Osteocyte (in vitro differentiated cells): ENCODE measurements at places on chromosomes 7 and 10. TPM values are rescaled to one million over a fixed set of nuclear protein-coding genes. Genes with fewer than 3 reads are reported as not detected.

GRCh38 chr10:113086282-113086681 is 136.2 kb downstream of the TCF7L2 start:
- DNase-seq: no peak
- H3K4me1 ChIP-seq: peaks cover 43% of the 10 kb centered on the region
- H3K27ac ChIP-seq: peak overlapping the region; percentile 94
- no peaks in the 10 kb centered on the region for H3K27me3 ChIP-seq
- H3K4me3 ChIP-seq: no peak overlapping the region

The AEBP1 gene
- total RNA-seq: 781 and 794 TPM in 2 replicates

GRCh38 chr7:30846378-30846777 is 65.3 kb upstream of the AQP1 start:
- no peaks in the 10 kb centered on the region for H3K36me3 ChIP-seq
- H3K27me3 ChIP-seq: no peaks in the 10 kb centered on the region
- no peak overlapping the region for H3K27ac ChIP-seq
- no peak overlapping the region for H3K4me3 ChIP-seq
- no peak for DNase-seq

The C10orf62 gene
- total RNA-seq: not detected in 2 replicates

GRCh38 chr10:118605694-118606093 is 10.2 kb upstream of the PRLHR start:
- DNase-seq: no peak
- H3K4me3 ChIP-seq: no peak overlapping the region
- H3K27me3 ChIP-seq: peaks cover 2% of the 10 kb centered on the region
- H3K4me1 ChIP-seq: no peaks in the 10 kb centered on the region
- H3K27ac ChIP-seq: no peak overlapping the region
- no peaks in the 10 kb centered on the region for H3K36me3 ChIP-seq

DNA sequence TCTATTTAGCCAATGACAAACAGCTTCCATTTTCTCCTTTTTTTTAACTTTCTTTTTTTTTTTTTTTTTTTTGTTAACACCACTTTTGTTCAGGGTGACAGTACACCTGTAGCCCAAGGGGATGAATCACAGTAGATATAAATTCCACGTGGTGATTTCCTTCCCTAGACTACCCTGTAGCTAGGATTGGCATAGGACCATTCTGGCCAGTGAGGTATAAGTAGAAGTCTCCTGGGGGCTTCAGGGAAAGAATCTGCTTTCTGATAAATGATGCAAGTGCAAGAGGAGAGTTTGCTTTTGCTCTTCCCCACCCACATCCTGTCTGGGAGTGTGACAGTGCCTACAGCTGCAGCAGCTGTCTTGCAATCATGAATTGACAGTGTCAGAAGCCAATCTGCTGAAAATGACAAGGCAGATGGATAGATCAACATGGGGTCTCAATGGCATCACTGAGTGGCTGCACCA is 63.2 kb upstream of the TOMM7 start:
- DNase-seq: no peak
- no peak overlapping the region for H3K27ac ChIP-seq
- no peaks in the 10 kb centered on the region for H3K36me3 ChIP-seq
- H3K27me3 ChIP-seq: no peaks in the 10 kb centered on the region
- peaks cover 5% of the 10 kb centered on the region for H3K4me1 ChIP-seq

- H3K27ac ChIP-seq: no peak overlapping the region
- peak; percentile 83 for DNase-seq
- no peaks in the 10 kb centered on the region for H3K36me3 ChIP-seq
- no peaks in the 10 kb centered on the region for H3K27me3 ChIP-seq
- no peaks in the 10 kb centered on the region for H3K4me1 ChIP-seq
Measured at GRCh38 chr7:158274996-158275395, 312.6 kb downstream of the PTPRN2 start.

The NPSR1 gene
- not detected in 2 replicates for total RNA-seq

GRCh38 chr10:2962194-2962593 is 105.2 kb upstream of the PFKP start:
- DNase-seq: no peak
- H3K4me1 ChIP-seq: no peaks in the 10 kb centered on the region
- H3K27ac ChIP-seq: no peak overlapping the region
- no peak overlapping the region for H3K4me3 ChIP-seq
- H3K36me3 ChIP-seq: no peaks in the 10 kb centered on the region

- H3K36me3 ChIP-seq: peaks cover 39% of the 10 kb centered on the region
- no peak for DNase-seq
- H3K27ac ChIP-seq: peak overlapping the region; percentile 13
- peaks cover 8% of the 10 kb centered on the region for H3K4me1 ChIP-seq
- H3K4me3 ChIP-seq: no peak overlapping the region
Measured at GRCh38 chr10:68346774-68347173, 14.0 kb upstream of the PBLD start.

GRCh38 chr7:69364813-69365643 is 233.2 kb upstream of the AUTS2 start:
- H3K36me3 ChIP-seq: no peaks in the 10 kb centered on the region
- H3K27ac ChIP-seq: peak overlapping the region; percentile 94
- peaks cover 28% of the 10 kb centered on the region for H3K4me1 ChIP-seq
- H3K27me3 ChIP-seq: no peaks in the 10 kb centered on the region
- H3K4me3 ChIP-seq: peak overlapping the region; percentile 51

The FFAR4 gene
- total RNA-seq: not detected in 2 replicates

The TMEM213 gene
- total RNA-seq: not detected in 2 replicates

DNA sequence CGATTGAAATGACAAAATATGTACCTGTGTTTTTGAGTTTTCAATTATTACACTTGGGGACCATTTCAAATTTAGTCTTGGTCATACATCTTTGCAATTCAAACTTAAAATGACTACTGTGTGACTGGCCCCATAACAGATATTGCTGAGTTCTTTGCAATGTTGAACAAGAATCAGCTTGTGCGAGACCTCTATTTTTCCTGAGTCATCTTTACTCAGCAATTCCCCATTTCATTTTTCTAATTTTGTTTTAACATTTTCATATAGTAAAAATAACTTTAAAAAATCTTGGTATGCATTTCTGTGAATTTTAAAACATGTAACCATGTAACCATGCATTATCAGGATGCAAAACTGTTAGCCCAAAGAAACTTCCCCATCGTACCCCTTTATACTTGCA is 678.1 kb downstream of the ANKRD7 start:
- no peaks in the 10 kb centered on the region for H3K36me3 ChIP-seq
- DNase-seq: no peak
- no peaks in the 10 kb centered on the region for H3K27me3 ChIP-seq
- H3K4me1 ChIP-seq: no peaks in the 10 kb centered on the region
- no peak overlapping the region for H3K4me3 ChIP-seq

The SUN3 gene
- total RNA-seq: not detected in 2 replicates

GRCh38 chr10:4847561-4848355 is 21.8 kb downstream of the AKR1E2 start:
- no peak for DNase-seq
- no peak overlapping the region for H3K4me3 ChIP-seq
- peak overlapping the region; percentile 78 for H3K27ac ChIP-seq
- peaks cover 27% of the 10 kb centered on the region for H3K4me1 ChIP-seq
- H3K27me3 ChIP-seq: peaks cover 2% of the 10 kb centered on the region

- peak overlapping the region; percentile 69 for H3K4me3 ChIP-seq
- no peak for DNase-seq
- H3K36me3 ChIP-seq: no peaks in the 10 kb centered on the region
- no peaks in the 10 kb centered on the region for H3K27me3 ChIP-seq
- peak overlapping the region; percentile 95 for H3K27ac ChIP-seq
- peaks cover 59% of the 10 kb centered on the region for H3K4me1 ChIP-seq
Measured at GRCh38 chr7:15560968-15561367, 847 bp downstream of the AGMO start.

The HOXA6 gene
- total RNA-seq: not detected in 2 replicates

The MKX gene
- 20.5 and 21.5 TPM in 2 replicates for total RNA-seq

- H3K27ac ChIP-seq: no peak overlapping the region
- no peak overlapping the region for H3K4me3 ChIP-seq
- H3K27me3 ChIP-seq: no peaks in the 10 kb centered on the region
- DNase-seq: no peak
- H3K4me1 ChIP-seq: peaks cover 4% of the 10 kb centered on the region
Measured at GRCh38 chr10:32408690-32409089, 37.2 kb upstream of the CCDC7 start.

- H3K27ac ChIP-seq: peak overlapping the region; percentile 4
- no peak for DNase-seq
- H3K4me1 ChIP-seq: peaks cover 8% of the 10 kb centered on the region
Measured at GRCh38 chr7:81908220-81908619, 138.4 kb upstream of the HGF start.

The DNAH11 gene
- total RNA-seq: not detected in 2 replicates

DNA sequence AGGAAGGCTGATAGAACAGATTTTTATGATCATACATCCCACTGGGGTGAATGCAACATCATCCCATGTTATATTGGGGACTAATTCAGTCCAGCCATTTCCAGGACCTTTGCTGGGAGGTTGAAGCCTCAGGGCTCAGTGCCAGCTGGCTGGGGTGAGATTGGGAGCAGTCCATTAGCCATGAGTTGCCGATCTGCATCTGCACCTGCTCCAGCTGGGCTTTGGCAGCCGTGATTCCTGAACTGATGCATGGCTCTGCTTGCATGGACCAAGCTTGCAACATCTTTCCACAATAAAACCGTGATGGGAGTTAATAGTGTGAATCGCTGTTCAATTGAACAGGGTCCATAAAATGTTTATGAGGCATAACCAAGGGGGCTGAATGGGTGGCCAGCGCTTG is 346.9 kb downstream of the TYW1 start:
- H3K4me1 ChIP-seq: no peaks in the 10 kb centered on the region
- no peak overlapping the region for H3K4me3 ChIP-seq
- no peak overlapping the region for H3K27ac ChIP-seq
- H3K27me3 ChIP-seq: no peaks in the 10 kb centered on the region

The PPP1R9A gene
- 3.4 and 4.4 TPM in 2 replicates for total RNA-seq

The EEPD1 gene
- 1.3 and 1.4 TPM in 2 replicates for total RNA-seq

- H3K4me3 ChIP-seq: peak overlapping the region; percentile 58
- peaks cover 26% of the 10 kb centered on the region for H3K4me1 ChIP-seq
- H3K36me3 ChIP-seq: no peaks in the 10 kb centered on the region
- peak overlapping the region; percentile 68 for H3K27ac ChIP-seq
- H3K27me3 ChIP-seq: no peaks in the 10 kb centered on the region
- no peak for DNase-seq
Measured at GRCh38 chr7:85262891-85263290, 76.0 kb upstream of the SEMA3D start.

The LRRC18 gene
- total RNA-seq: not detected in 2 replicates

GRCh38 chr10:10605551-10606081 is 412.1 kb upstream of the CELF2 start:
- no peaks in the 10 kb centered on the region for H3K4me1 ChIP-seq
- no peaks in the 10 kb centered on the region for H3K27me3 ChIP-seq
- no peak for DNase-seq
- H3K36me3 ChIP-seq: no peaks in the 10 kb centered on the region
- no peak overlapping the region for H3K27ac ChIP-seq
- no peak overlapping the region for H3K4me3 ChIP-seq

The DLG5 gene
- total RNA-seq: 69.8 and 72.4 TPM in 2 replicates

DNA sequence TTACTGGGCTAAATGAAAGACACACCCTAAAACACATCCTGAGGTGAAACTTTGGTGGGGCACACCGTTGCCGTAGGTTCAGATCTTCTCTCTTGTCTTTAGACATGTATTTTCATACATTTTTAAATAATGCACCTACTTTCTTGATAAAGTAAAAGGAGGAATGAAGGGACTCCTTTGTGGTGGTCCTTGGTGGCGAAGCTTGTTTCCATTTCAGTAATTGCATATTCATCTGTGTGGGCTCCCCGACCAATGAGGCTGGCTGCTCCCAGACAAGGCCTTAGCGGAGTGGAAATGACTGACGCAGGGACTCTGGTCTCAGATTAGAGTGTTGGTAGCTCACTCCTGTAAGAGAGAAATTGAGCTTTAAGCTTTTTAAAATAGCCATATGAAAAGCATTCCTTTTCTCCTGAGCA is 815 bp downstream of the CCSER2 start:
- no peaks in the 10 kb centered on the region for H3K27me3 ChIP-seq
- H3K36me3 ChIP-seq: no peaks in the 10 kb centered on the region
- no peak for DNase-seq
- H3K4me1 ChIP-seq: peaks cover 35% of the 10 kb centered on the region

DNA sequence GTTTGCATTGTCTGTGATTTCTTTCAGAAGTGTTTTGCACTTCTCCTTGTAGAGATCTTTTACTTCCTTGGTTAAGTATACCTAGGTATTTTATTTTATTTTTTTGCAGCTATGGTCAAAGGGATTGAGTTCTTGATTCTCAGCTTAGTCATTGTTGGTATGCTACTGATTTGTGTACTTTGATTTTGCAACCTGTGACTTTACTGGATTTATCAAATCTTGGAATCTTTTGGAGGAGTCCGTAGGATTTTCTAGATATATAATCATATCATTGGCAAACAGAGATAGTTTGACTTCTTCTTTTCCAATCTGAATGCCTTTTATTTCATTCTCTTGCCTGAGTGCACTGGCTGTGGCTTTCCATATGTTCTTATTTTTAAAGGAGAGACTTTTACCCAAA is 41.9 kb downstream of the CCSER2 start:
- H3K4me1 ChIP-seq: peaks cover 4% of the 10 kb centered on the region
- no peak overlapping the region for H3K27ac ChIP-seq
- peaks cover 8% of the 10 kb centered on the region for H3K36me3 ChIP-seq
- no peaks in the 10 kb centered on the region for H3K27me3 ChIP-seq
- H3K4me3 ChIP-seq: no peak overlapping the region
- DNase-seq: no peak

DNA sequence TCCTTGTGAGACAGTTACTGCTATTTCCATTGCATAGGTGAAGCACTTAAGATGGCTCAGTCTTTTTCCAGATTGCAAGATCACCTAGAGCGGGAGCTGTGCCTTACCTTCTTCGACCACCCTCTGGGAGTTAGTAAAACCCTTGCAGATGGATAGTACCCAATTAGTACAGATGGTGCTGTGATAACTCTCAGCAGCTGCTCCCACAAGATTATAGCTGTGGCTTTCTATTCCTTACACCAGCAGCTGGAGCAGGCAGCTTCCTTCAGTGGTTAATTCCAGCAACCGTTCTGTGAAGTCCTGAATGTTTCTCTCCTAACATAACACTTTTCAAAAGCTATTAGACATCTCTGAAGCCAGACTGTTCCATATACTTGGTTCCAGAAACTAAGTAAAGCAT is 796.8 kb downstream of the XPNPEP1 start:
- H3K36me3 ChIP-seq: no peaks in the 10 kb centered on the region
- no peak for DNase-seq
- no peaks in the 10 kb centered on the region for H3K4me1 ChIP-seq
- no peak overlapping the region for H3K27ac ChIP-seq

The DENND2A gene
- total RNA-seq: 53.3 and 56.6 TPM in 2 replicates

- no peak overlapping the region for H3K4me3 ChIP-seq
- no peak for DNase-seq
- peaks cover 48% of the 10 kb centered on the region for H3K4me1 ChIP-seq
- peak overlapping the region; percentile 65 for H3K27ac ChIP-seq
- no peaks in the 10 kb centered on the region for H3K36me3 ChIP-seq
- no peaks in the 10 kb centered on the region for H3K27me3 ChIP-seq
Measured at GRCh38 chr10:109929501-109930219, 6.3 kb upstream of the XPNPEP1 start.

- DNase-seq: no peak
- no peaks in the 10 kb centered on the region for H3K4me1 ChIP-seq
- H3K4me3 ChIP-seq: no peak overlapping the region
- peaks cover 2% of the 10 kb centered on the region for H3K27me3 ChIP-seq
- H3K36me3 ChIP-seq: no peaks in the 10 kb centered on the region
Measured at GRCh38 chr7:74134117-74134620, 40.0 kb upstream of the EIF4H start.

The PODXL gene
- total RNA-seq: 21.2 and 23.9 TPM in 2 replicates

The TEX47 gene
- total RNA-seq: not detected in 2 replicates
